ENCODE measurements at places on chromosomes 7 and 10. TPM values are rescaled to one million over a fixed set of nuclear protein-coding genes. Genes with fewer than 3 reads are reported as not detected.

- no peak overlapping the region for H3K4me3 ChIP-seq
- no peaks in the 10 kb centered on the region for H3K27me3 ChIP-seq
- peaks cover 44% of the 10 kb centered on the region for H3K36me3 ChIP-seq
- no peak overlapping the region for H3K27ac ChIP-seq
- H3K4me1 ChIP-seq, result peaks cover 22% of the 10 kb centered on the region
Observed at GRCh38 chr7:43870316-43870715, 999 bp upstream of the MRPS24 start.

DNA sequence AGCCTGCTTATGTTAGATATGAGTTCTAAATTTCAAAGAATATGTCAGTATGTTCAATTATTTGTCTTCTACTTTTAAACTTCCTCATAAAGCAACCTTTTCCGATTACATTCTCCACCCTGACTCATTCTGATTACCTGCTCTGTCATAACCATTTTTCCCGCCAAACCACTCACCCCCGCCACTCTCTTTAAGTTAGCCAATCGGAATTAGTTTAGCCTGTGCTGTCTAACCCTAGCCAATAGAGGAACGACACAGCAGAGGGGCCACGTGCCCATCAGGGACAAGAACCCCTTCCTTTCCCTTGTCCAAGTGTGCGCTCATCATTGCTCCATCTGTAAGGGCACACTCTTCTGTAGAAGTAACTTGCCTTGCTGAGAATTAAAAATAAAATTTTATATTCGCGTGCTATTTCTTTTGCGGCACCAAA lies 91.4 kb downstream of the CCDC71L start:
- H3K27me3 ChIP-seq, result no peaks in the 10 kb centered on the region
- DNase-seq, result no peak
- H3K27ac ChIP-seq, result no peak overlapping the region
- peaks cover 11% of the 10 kb centered on the region for H3K4me1 ChIP-seq
- H3K4me3 ChIP-seq, result no peak overlapping the region

- no peak overlapping the region for H3K27ac ChIP-seq
- H3K36me3 ChIP-seq, result peaks cover 10% of the 10 kb centered on the region
- peaks cover 2% of the 10 kb centered on the region for H3K4me1 ChIP-seq
- no peak overlapping the region for H3K4me3 ChIP-seq
Observed at GRCh38 chr7:148334959-148335577, 255.5 kb upstream of the C7orf33 start.

- no peak overlapping the region for H3K27ac ChIP-seq
- H3K27me3 ChIP-seq, result peaks cover 14% of the 10 kb centered on the region
- peaks cover under 1% of the 10 kb centered on the region for H3K4me1 ChIP-seq
- no peaks in the 10 kb centered on the region for H3K36me3 ChIP-seq
Observed at GRCh38 chr10:11663763-11664555, 52.5 kb upstream of the USP6NL start.

GRCh38 chr7:17146621-17147020 lies 151.8 kb upstream of the AHR start:
- no peaks in the 10 kb centered on the region for H3K27me3 ChIP-seq
- no peaks in the 10 kb centered on the region for H3K36me3 ChIP-seq
- no peak overlapping the region for H3K4me3 ChIP-seq
- no peak overlapping the region for H3K27ac ChIP-seq

DNA sequence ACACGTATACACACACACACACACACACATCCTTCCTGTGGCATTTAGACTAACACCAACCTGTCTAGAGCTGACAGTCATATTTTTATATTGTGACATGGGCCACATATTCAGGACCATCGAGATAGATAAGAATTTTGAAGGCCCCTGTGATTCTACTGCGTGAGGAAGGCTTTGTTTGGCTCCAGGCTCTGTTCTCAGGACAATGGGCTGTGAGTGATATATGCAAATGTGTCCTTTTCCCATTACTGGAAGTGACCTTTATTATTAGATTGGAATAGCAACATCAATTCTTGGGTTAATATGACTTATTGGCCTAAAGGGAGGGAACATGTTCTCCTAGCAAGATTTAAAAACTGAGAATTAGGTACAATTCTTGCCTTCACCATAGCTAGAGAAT lies 156.1 kb downstream of the SPAG6 start:
- peaks cover 8% of the 10 kb centered on the region for H3K4me1 ChIP-seq
- DNase-seq, result no peak
- H3K27ac ChIP-seq, result no peak overlapping the region
- H3K36me3 ChIP-seq, result no peaks in the 10 kb centered on the region
- no peak overlapping the region for H3K4me3 ChIP-seq

DNA sequence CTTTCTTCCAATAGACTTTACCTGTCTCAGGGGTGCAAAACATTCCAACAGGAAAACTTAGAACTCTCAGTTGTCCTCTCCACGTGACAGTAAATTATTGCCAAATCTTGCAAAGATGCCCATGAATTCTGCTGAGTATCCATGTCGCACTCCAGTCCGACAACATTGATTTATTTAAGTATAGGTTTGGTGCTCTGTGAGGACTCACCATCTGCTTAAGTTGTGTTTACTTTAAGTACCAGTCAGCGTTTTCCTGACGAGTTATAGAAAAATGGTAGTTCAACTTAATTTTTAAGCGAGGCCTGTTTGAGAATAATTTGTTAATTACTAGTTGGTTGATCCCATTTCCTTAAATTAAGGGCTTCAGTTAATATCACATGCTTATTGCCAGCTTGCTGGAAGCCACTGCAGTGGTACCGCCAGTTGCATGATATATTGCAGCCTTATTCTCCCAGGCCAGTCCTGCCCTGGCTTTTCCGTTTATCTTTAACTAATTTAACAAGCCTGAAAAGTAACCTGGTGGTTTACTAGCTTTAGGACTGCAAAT lies 27.8 kb downstream of the CREB5 start:
- no peak for DNase-seq
- H3K4me1 ChIP-seq, result peaks cover 7% of the 10 kb centered on the region
- H3K27me3 ChIP-seq, result peaks cover 18% of the 10 kb centered on the region

GRCh38 chr10:97356918-97357317 lies 22.4 kb upstream of the FRAT2 start:
- H3K27me3 ChIP-seq, result no peaks in the 10 kb centered on the region
- no peak overlapping the region for H3K27ac ChIP-seq
- H3K4me1 ChIP-seq, result peaks cover 4% of the 10 kb centered on the region
- H3K4me3 ChIP-seq, result no peak overlapping the region
- peaks cover 28% of the 10 kb centered on the region for H3K36me3 ChIP-seq

GRCh38 chr7:32461484-32461883 lies 28.7 kb downstream of the LSM5 start:
- H3K27ac ChIP-seq, result no peak overlapping the region
- no peaks in the 10 kb centered on the region for H3K4me1 ChIP-seq
- H3K36me3 ChIP-seq, result no peaks in the 10 kb centered on the region
- H3K27me3 ChIP-seq, result no peaks in the 10 kb centered on the region

DNA sequence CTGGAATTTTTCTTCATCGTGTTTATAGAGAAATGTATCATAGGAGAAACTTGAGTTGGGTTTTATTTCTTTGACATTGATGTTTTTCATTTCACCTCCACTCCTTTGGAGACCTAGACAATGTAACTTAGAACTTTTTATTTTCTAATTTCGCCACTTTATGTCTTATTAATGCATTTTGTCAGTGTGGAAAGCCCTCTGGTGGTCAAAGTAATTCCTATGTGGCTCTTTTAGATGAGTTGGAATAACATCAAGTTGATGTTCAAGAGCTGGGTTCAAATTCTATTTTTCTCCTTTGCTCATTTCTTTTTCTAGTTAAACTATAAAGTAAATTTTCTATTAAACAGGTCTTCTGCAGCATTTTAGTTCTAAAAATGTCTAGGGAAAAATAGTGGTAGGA lies 478.6 kb downstream of the LRMDA start:
- H3K4me3 ChIP-seq, result no peak overlapping the region
- H3K36me3 ChIP-seq, result no peaks in the 10 kb centered on the region
- peaks cover 6% of the 10 kb centered on the region for H3K27me3 ChIP-seq
- peaks cover 2% of the 10 kb centered on the region for H3K4me1 ChIP-seq
- DNase-seq, result no peak

GRCh38 chr7:80213814-80214213 lies 79.2 kb downstream of the GNAI1 start:
- no peak for DNase-seq
- H3K4me1 ChIP-seq, result peaks cover 2% of the 10 kb centered on the region
- H3K36me3 ChIP-seq, result peaks cover 5% of the 10 kb centered on the region
- H3K27ac ChIP-seq, result no peak overlapping the region

DNA sequence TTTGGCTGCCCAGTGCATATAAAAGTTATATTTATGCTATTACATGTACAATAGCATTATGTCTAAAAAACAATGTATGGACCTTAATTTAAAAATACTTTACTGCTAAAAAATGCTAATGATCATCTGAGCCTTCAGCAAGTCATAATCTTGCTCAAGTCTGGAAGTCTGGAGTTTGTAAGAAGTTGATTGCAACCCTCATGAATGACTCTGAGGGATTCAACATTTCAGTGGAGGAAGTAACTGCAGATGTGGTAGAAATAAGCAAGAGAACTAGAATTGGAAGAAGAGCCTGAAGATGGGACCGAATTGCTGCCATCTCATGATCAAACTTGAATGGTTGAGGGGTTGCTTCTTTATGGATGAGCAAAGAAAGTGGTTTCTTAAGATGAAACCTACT lies 13.0 kb upstream of the ADAMTS14 start:
- no peak overlapping the region for H3K27ac ChIP-seq
- H3K36me3 ChIP-seq, result no peaks in the 10 kb centered on the region
- peaks cover 19% of the 10 kb centered on the region for H3K27me3 ChIP-seq
- DNase-seq, result no peak

- no peak overlapping the region for H3K27ac ChIP-seq
- no peaks in the 10 kb centered on the region for H3K36me3 ChIP-seq
- no peaks in the 10 kb centered on the region for H3K4me1 ChIP-seq
- no peak for DNase-seq
- peaks cover 7% of the 10 kb centered on the region for H3K27me3 ChIP-seq
- no peak overlapping the region for H3K4me3 ChIP-seq
Observed at GRCh38 chr10:114647545-114648138, 10.4 kb downstream of the ABLIM1 start.

DNA sequence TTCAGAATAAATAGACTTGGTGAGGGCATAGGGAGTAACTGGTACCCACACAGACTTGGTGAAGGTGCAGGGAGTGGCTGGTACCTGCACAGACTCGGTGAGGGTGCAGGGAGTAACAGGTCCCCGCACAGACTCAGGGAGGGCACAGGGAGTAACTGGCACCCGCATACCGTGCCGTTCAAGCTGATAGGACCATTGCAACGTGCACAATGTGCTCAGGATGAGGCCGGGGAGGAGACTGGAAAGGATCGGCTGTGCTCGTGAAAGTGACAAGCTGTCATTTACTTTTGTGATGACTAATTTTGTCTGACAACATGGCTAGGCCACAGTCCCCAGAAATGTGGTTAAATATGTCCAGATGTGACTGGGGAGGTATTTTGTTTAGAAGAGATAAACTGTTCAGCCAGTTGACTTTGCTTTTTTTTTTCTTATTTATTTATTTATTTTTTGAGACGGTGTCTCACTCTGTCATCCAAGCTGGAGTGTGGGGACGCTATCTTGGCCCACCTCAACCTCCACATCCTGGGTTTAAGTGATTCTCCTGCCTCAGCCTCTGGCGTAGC lies 76.2 kb upstream of the NMT2 start:
- H3K4me1 ChIP-seq, result peaks cover 14% of the 10 kb centered on the region
- H3K4me3 ChIP-seq, result no peak overlapping the region
- H3K27ac ChIP-seq, result no peak overlapping the region
- no peak for DNase-seq
- peaks cover 2% of the 10 kb centered on the region for H3K36me3 ChIP-seq

GRCh38 chr7:130144312-130145171 lies 60.7 kb downstream of the TMEM209 start:
- H3K27ac ChIP-seq, result no peak overlapping the region
- H3K4me1 ChIP-seq, result peaks cover 3% of the 10 kb centered on the region
- H3K36me3 ChIP-seq, result peaks cover under 1% of the 10 kb centered on the region
- no peak for DNase-seq

- H3K27me3 ChIP-seq, result no peaks in the 10 kb centered on the region
- H3K27ac ChIP-seq, result no peak overlapping the region
- peaks cover 11% of the 10 kb centered on the region for H3K4me1 ChIP-seq
- no peak overlapping the region for H3K4me3 ChIP-seq
Observed at GRCh38 chr7:93018716-93019115, 99.1 kb downstream of the SAMD9 start.

DNA sequence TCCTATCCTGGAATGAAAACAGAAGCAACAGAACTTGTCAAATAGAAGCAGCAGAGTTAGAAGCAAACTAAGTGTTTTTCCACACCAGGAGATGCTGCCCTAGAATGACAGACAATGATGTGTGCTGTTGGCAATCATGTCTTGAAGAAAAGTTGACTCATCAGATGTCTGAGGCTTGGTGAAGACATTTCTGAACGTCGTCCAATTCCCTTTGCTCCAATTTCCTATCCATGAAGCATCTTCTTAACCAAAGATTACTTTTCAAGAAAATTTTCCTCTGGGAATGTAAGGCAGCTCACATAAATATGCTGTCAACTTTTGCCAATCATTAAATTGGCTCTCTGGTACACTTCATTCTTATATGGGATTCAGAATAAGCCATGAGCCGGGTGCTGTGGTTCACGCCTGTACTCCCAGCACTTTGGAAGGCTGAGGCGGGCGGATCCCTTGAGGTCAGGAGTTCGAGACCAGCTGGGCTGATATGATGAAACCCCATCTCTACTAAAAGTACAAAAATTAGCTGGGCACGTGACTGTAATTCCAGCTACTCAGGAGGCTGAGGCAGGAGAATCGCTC lies 34.6 kb downstream of the MALSU1 start:
- no peak for DNase-seq
- H3K4me1 ChIP-seq, result no peaks in the 10 kb centered on the region
- no peak overlapping the region for H3K27ac ChIP-seq

DNA sequence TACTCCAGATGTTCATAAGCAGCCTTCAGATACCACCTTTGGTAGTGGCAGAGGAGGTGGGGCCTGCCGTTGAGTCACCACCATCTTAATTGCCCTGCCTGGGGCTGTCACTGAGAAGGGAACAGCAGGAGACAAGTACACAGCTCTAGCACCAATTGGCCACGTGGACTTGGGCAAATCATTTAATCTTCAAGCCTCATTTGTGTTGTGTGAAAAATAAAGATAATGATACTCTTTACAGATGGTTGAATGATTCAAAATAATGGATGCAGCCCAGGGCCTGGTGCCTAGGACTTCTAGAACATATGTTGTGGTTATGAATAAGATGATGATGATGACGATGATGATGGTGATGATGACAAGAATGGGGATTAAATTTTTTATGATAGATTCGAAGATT lies 111.9 kb upstream of the ADAM12 start:
- H3K4me3 ChIP-seq, result no peak overlapping the region
- H3K27ac ChIP-seq, result no peak overlapping the region
- H3K4me1 ChIP-seq, result no peaks in the 10 kb centered on the region
- no peaks in the 10 kb centered on the region for H3K36me3 ChIP-seq
- no peaks in the 10 kb centered on the region for H3K27me3 ChIP-seq

- no peaks in the 10 kb centered on the region for H3K27me3 ChIP-seq
- H3K4me1 ChIP-seq, result peaks cover 40% of the 10 kb centered on the region
- peaks cover 30% of the 10 kb centered on the region for H3K36me3 ChIP-seq
- no peak overlapping the region for H3K27ac ChIP-seq
- no peak overlapping the region for H3K4me3 ChIP-seq
- no peak for DNase-seq
Observed at GRCh38 chr7:55481155-55481554, 91.1 kb downstream of the VOPP1 start.

GRCh38 chr7:110317541-110318265 lies 773.2 kb upstream of the LRRN3 start:
- peaks cover 2% of the 10 kb centered on the region for H3K4me1 ChIP-seq
- no peaks in the 10 kb centered on the region for H3K27me3 ChIP-seq
- no peak overlapping the region for H3K27ac ChIP-seq
- H3K36me3 ChIP-seq, result no peaks in the 10 kb centered on the region
- H3K4me3 ChIP-seq, result no peak overlapping the region
- no peak for DNase-seq

Gene MEST
- total RNA-seq, result 3.6 TPM

Gene SRGN
- 1,340 TPM for total RNA-seq

Gene RNLS
- total RNA-seq, result 1.6 TPM

Gene MMD2
- total RNA-seq, result not detected

Gene SLC18A3
- total RNA-seq, result 0.32 TPM

Gene OR2A42
- 0.09 TPM for total RNA-seq

Gene CTBP2
- 0.48 TPM for total RNA-seq

Gene SYT15
- 1.5 TPM for total RNA-seq

Gene HOXA9
- total RNA-seq, result not detected

Gene CPA4
- total RNA-seq, result not detected

Measured in activated T-helper 2 cell treated with anti-CD3 and anti-CD28 coated beads, Interferon-gamma antibody, Interleukin-2, Interleukin-4, amounts not matched to agents 10 μg/mL and 5 μg/mL and 100 μg/mL, durations not matched to agents 14 hours and 24 hours and 36 hours (primary cell).